GM12878 (cell line): ENCODE measurements at places on chromosomes 11 and 22.

- no peak for DNase-seq
Measured at GRCh38 chr22:30310881-30311771, 15.6 kb downstream of the TBC1D10A start.

DNA sequence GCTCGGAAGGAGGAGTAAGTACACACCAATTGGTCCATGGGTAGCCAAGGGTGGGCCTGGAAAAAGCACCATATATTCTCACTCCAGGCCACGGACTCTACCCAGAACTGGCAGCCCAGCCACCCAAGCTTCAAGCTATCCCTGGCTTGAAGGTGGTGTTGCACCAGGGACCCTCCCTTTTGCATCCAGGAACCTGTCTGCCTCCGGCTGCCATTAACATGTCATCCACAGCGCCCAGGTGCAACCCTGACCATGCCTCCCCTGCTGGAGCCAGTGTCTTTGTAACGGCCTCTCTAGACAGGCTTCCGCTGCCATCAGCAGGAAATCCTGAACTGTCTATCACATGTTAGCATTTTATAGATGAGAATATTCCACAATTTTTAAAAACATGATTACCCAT, 2158.5 kb upstream of the RAG2 start:
- no peak for DNase-seq

DNA sequence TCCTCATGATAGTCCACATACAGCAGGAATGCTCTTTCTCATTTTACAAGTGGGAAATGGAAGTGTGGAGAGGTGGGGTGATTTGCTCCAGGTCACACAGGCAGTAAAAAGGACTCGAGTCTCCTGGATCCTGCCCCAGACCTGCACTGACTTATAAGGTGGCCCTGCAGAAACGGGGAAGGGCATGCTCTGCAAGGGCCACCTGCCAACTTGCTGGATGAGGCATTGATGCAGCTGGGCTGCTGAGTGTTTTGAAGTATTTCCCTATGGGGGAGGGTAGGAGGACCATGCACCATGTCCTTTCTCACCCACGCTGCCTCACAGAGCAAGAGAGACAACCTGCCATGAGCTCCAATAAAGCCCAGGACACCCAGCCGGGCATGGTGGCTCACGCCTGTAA, 36.9 kb downstream of the OR6Q1 start:
- DNase-seq = no peak

GRCh38 chr11:13343067-13343466, 65.5 kb downstream of the BMAL1 start:
- DNase-seq = peak; percentile 75
